ENCODE measurements at places on chromosomes 4 and X.

GRCh38 chr4:78386679-78387078, 164.9 kb upstream of the ANXA3 start:
- no peak for DNase-seq

DNA sequence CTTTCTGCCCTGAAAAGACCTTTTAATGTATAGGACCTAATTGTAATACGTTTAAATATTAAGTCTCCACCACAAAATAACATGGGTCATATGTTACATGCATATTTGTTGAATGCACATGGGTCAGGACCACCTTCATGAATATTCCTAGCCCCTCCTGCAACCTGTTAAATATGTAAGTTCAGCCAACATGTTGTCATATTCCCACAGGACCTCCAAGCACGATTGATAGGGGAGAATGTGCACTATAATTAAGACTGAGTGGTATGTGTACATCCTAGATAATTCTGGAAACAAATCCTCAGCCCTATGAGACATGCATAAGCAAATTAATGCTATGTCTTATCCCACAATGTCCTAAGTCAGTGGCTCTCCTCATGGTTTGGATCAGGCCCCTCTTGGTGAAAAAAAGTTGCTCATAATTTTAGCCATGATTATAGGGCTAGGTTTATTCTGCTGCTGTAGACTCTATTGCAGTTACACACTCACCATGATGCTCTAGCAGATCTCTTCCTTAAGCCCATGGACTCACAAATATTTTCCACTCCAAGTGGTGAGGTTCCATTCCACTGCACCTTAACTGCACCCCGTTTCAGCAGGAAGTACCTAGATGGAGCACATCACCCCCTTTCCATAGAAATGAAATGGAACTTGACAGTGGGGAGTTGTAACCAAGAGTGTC, 10.2 kb downstream of the TIGD2 start:
- no peak for DNase-seq

GRCh38 chr4:6898763-6899162, 10.9 kb upstream of the TBC1D14 start:
- DNase-seq, result no peak

GRCh38 chrX:43373032-43373431, 283.1 kb upstream of the MAOA start:
- no peak for DNase-seq

GRCh38 chr4:172750910-172751309, 417.7 kb upstream of the GALNT7 start:
- DNase-seq, result no peak

DNA sequence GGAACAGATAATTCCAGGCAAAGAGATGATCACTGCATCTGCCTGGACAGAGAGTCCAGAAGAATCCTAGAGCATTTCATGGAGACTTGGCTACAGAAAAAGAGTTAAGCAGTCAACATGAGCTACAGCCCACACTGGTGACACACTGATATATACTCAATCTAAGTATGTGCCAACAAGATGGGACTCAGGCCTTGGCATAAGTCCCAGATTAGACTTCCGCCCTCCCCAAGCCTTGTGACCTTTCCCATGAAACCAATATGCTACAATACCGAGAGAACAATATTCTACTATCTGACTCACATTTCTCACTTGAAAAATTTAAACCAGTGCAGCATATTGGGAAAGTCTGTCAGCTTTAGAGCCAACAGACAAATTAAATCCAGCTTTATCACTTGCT, 65.7 kb upstream of the SLITRK2 start:
- DNase-seq, result no peak

DNA sequence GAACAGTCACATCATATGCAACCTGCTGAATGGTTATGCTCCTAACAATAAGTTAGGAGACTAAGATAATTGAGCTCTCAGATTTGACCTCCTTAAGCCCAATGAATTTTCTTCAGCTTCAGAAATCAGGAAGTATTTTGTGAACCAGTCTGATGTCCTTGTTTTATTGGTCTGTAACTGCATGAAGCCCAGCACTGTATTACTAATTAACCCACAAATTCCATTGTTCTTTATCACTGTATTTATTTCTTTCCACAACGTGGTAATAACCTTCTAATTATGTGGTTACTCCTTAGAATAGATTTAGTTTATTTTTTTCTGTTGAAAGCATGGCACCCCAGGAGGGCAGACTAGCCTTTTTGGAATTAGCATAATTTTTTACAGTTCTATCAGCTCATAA, 3.9 kb upstream of the MFAP3L start:
- DNase-seq, result no peak

GRCh38 chrX:110114260-110114776, 111.4 kb downstream of the TMEM164 start:
- DNase-seq, result no peak

GRCh38 chr4:1206299-1207156, 34.1 kb upstream of the SPON2 start:
- DNase-seq, result no peak

- peak; percentile 58 for DNase-seq
Measured at GRCh38 chr4:80875642-80876041, 154.9 kb upstream of the BMP3 start.

- no peak for DNase-seq
Measured at GRCh38 chrX:144730471-144730870, 516.8 kb upstream of the SPANXN1 start.

DNA sequence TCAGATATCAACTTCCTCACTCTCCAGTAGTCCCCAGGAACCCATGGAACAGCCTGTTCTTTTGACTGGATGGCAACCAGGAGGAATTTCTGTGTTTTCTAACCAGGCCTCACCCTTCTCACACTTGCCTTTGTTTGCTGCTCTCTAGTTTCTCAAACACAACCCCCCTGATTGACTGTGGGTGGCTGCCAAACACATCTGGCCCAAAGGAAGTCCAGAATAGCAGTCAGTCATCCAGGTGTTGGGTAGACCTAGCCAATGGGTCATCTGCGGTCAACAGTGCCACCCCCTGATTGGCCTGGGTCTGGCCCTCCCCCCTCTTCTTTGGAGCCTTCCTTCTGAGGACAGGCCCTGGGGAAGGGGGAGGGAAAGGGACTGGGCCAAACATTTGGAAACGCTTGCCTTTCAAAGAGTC, 53.7 kb downstream of the MSX1 start:
- DNase-seq, result no peak

GRCh38 chr4:168694667-168695066, 197.8 kb downstream of the PALLD start:
- DNase-seq, result no peak

DNA sequence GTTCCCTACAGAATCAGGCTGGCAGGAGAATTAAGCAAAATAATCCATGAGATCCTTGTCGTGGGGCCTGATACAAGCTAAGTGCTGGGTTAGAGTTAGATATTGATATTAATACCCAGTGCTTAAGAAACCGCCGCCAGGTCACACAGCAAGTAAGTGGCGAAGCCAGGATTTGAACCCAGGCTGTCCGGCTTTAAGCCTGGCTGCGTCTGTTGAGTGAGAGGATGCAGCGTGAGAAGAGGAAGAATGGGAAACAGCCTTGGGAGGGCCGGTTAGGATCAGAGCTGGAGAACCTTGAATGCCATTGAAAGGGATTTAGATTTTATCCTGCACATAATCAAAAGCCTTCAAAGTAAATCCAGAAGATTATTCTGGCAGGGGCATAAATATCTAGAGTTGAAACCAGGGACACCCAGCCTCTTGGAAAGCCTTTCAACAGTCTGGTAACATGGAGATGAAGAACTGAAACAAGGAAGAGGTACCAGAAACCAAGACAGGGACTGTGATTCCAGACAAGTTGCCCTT, 64.8 kb upstream of the HELT start:
- DNase-seq, result no peak

DNA sequence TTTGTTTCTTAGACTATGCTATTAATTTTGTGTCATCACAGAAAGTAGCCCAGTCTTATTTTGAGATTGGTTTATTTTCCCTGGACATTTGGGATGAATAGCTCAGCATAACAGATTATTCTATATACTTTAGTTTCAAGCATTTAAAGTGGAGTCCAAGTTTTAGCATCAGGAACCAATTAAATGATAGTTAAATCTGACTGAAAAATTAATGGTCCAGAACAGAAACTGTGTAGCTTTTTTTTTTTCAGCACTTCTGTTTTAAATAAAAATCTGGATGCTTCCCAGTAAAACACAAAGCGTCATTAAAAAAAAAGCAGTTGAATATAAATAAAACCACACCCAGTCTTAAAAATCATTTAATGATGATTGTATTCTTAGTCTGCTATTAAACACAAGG, 59.4 kb upstream of the PITX2 start:
- no peak for DNase-seq

DNA sequence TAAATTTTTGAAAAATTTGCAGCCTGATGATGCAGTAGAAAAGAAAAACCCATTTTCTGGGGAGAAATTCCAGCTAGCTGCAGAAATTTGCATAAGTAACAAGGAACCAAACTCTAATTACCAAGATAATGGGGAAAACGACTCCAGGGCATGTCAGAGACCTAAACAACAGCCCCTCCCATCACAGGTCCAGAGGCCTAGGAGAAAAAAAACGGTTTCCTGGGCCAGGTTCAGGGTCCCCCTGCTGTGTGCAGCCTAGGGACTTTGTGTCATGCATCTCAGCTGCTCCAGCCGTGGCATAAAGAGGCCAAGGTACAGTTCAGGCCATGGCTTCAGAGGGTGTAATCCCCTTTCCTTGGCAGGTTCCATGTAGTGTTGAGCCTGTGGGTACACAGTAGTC, 733.7 kb upstream of the CT83 start:
- DNase-seq, result no peak
